ENCODE measurements at places on chromosomes 3 and 15.

DNA sequence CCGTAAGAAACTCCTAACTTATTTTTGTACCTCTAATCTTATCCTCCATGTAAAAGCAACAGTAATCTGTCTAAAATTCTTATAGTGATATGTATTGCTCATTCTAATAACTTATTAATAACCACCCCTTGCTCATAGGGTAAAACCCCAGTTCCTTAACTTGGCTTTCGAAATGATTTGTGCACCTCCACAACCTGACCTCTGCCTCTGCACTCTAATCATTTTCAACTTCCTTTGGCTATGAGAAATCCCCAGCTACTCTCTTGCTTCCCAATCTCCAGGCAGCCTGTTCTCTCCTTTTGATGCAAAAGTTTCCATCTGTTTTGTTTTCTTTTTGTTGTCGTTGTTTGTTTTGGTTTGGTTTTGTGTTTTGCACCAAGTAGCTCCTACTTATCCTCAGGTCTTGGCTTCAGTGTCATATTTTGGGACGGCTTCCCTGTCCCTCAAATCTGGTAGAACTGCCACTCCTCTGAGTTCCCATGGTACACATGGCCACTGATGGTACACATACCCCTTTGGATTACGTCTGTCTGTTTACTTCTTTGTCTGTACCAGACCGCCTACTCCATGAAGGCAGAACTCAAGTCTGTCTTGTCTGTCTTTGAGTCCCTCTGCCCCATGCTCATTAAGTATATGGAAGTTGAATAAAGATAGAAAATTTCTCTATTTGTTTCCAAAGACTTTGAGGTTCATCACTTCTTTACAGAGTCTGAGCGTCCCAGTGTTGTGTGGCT lies 105.6 kb upstream of the TGFBR2 start:
- DNase-seq: no peak

DNA sequence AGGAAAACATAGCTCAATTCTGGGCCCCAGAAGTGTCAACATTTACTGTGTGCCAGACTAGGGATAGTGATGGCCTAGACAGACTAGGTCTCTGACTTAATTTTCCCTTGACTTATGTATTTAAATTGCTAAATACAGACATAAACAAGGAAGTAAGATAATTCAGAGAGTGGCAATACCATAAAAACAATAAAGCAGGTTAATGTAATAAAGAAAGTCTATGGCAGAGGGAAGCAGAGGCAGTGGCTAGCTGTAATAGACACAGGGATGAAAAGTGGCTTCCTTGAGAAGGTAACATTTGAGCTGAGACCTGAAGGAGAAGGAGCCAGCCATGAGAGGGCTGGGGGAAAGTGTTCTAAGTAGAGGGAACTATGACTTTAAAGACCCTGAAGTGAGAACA lies 95.7 kb downstream of the TNIK start:
- DNase-seq: no peak

DNA sequence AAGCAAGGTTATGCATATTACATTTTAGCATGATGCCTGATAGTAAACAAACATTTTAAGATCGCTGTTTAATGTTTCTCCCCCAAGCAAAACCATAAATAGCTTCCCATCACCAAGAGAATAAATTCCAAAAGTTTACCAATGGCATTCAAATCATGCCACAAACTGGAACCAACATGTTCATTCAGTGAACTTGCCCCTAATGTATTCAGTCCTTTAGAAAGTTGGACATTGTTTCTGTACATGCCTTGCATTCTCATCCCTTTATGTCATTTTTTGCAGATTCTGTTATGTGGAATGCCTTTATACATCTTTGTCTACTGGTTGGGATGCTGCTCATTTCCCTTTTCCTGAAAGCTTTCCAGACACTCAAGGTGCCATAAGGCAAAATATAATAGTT lies 105.5 kb downstream of the PYDC2 start:
- no peak for DNase-seq

- DNase-seq: no peak
Observed at GRCh38 chr3:123337226-123337625, 111.7 kb downstream of the ADCY5 start.

DNA sequence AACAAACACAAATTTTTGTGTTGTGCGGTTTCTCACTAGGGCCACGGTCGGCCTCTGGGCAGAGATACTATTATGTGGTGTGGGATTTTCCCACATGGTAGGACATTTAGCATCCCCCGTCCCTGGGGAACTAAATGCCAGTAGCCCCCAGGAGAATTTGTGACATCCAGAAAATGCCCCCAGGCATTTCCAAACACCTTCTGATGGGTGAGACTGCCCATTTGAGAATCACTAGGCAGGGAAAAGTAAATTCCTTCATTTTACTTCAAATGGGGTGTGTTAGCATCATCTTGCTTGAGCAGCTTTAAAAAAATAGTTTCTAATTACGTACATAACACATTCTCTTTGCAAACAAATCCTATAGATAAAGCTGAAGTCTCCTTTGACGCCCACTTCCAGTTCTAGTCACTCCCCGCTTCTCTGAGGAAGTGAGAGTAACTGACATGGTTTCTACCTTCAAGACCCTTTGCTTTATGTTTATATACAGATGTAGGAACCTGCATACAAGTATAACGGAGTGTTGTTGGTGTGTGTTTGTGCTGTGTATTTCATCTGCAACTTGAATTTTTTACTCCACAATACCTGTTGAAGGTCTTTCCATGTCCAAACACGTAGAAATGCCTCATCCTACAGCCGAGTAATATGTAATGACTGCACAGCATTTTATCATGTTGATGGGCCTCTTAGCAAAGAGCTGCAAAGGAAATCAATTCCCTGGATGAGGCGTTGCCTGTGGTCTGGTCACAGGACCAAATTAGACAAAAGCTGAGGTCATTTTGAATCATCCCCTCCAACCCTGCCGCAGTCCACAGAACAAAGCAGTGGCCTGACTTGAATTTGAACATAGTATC lies 31.4 kb upstream of the ZBTB38 start:
- DNase-seq: peak; percentile 84
